ENCODE measurements at places on chromosomes 5 and 9. TPM values are rescaled to one million over a fixed set of nuclear protein-coding genes. Genes with fewer than 3 reads are reported as not detected.

DNA sequence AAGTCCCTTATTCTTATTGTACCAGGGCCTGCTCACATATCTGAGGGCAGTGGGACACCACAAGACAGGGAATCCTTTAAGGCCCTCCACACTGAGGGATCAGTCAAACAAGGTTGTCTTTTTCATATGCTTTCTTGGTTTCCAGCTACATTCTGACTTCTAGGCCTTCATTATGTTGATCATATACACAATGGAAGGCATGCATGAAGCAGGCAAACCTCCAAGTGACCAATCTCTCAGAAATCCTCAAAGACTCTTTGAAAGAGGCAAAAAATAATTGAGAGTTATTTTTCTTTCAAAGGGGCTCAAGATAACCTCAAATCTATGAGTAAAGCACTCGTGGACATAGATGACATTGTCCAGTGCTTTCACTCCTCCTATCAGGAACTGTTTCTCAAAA is 1195.9 kb upstream of the ACO1 start:
- DNase-seq, result no peak

DNA sequence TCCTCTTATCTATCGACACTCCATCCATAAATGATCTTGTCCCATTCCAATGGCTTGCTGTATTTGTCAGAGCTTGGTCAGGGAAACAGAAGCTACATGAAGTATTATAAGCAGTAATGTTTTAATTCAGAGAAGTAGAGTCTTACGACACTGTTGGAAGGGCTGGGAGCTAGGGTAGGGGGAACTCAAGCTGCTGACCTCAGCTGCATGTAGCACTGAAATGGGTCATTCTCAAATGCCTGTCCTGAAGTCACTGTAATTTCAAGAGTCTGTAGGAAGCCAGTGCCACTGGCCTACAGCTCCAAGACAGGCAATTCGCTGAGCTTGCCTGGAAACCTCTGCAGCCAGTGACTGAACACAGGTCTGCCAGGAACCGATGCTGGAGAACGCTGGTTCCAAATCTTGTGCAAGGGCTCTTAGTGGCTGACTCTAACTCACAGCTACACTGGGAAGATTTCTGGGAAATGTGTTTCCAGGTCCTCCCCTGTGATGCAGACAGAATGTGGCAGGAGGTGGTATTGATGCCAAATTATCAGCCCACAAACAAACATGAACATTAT is 532.4 kb downstream of the CCDC171 start:
- DNase-seq, result no peak

The PTGES gene
- 67.9 TPM for total RNA-seq

DNA sequence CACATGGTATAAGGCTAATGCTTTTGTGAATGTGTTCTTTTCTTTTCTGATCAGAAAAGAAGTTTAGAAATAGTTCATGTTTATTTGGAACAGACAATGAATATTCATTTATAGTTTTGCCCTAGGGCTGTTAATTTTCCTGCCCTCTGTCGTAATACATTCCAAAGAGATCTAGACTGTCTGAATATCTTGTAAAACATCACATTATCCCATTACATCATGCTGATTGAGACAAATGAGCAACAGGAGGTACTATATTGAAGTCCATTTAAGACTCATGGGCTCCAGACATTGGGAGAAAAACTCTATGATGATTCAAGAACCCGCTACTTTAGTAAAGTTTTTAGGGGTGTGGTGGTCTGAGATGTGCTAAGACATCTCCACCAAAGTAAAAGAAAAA is 121.2 kb upstream of the MAP1B start:
- no peak for DNase-seq

DNA sequence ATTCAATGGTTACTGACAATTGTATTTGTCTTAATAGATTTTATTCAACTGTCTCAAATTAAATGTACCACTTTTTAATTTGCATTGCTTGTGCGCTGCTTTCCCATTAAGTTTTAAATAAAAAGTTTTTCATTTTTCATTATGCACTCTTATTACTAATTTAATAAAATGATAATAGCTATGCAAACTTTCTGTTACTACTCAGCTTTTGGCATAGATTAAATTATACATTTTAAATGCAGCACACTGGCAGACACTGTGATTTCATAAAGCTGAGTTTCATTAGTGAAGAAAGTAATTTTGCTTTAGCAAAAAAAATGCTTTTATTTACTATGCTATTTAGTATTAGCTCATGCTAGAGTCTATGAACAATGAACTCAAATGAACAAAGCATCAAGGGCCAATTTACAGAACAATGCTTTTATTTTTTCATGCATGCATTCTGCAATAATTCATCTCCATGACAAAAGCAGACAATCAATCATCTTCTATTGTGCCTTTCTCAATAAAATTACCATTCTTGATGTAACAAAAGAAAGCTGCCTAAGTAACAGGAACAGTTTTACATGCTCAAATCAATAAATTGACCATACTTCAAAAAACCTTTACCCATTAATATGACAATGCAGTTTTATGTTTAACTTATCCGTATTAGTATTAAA is 595.2 kb upstream of the ARRDC3 start:
- DNase-seq, result no peak

DNA sequence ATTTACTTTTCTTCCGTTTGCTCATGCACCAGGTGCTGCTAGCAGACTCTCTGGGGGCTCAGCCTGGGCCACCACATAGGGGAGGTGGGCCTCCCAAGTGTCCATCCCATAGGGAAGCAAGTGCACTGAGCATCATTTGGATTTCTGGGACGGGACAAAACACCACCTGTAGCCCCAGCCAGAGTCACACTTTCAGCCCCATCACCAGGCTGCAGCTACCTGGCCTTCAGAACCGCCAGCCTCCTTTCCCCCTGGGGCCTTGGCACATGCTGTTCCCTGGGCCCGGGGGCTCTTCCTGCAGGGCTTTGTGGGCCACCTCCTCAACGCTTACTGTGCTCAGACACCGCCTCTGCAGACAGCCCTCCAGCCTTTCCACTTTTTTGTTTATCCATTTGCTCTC is 19.6 kb upstream of the SUSD3 start:
- DNase-seq, result no peak

DNA sequence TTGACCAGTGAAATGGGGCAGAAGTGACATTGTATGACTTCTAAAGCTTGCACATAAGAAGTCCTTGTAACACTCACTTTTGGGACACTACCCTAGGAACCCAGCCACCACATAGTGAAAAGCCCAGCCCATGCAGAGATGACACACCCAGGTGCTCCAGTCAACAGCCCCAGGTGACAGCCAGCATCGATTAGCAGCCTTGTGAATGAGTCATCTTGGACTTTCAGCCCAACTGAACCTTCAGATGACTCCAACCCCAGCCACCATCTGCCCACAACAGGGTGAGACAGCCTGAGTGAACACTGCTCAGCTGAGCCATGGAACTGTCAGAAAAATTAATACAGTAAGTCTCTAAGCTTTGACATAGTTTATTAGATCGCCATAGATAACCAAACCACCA is 458.6 kb downstream of the ZSWIM6 start:
- no peak for DNase-seq

- no peak for DNase-seq
Observed at GRCh38 chr5:54360089-54360488, 49.7 kb upstream of the ARL15 start.

- no peak for DNase-seq
Observed at GRCh38 chr9:69001921-69002320, 12.0 kb downstream of the PRKACG start.

- no peak for DNase-seq
Observed at GRCh38 chr9:117936185-117937130, 232.3 kb downstream of the TLR4 start.

The ANKRD34B gene
- total RNA-seq, result not detected

DNA sequence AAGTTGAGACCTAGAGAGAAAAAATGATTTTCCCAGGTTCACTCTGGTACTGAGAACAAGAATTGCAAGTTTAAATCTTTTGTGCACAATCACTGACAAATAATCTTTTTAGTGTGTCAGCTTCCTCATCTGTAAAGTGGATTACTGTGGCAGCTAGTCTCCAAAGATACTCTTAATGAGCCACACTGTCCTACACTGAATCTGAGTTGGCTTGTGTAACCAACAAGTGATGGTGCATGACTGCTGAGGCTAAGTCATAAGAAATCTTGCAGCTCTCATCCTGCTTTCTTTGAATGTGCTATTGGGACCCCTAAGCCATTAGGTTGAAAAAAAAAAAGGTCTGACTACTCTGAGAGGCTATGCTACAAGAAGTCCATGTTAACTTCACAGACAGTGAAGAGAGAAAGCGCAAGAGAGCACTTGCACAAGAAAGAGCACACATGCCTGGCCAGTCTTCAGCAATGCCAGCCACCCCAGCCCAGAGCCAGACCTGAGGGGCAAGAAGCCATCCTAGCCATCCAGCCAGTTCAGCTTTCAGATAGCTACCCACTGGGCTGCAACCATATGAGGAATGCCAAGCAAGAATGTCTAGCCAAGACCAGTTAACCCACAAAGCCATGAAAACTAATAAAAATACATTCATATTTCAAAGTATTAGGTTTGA is 419.4 kb downstream of the RAB3C start:
- no peak for DNase-seq

GRCh38 chr5:173530547-173530946 is 85.9 kb downstream of the BOD1 start:
- no peak for DNase-seq

DNA sequence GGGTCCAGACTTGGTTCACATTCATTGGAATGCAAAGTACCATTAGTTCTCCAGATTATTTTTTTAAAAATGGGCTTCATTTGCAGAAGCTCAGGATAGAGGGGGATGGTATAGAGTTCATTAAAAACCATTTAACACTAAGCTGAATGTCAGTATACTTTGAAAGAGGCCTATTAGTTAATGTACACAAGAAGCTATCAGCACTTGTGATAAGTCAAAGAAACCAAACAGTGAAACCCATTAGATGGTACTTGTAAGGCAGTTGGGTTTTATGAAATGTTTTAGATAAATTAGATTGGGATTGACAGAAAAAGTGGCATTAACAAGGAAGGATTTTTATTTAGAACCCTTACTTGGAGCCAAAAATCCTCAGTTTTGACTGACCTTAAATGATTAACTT is 229.2 kb upstream of the MPDZ start:
- DNase-seq, result no peak

The CTXN3 gene
- total RNA-seq, result not detected

DNA sequence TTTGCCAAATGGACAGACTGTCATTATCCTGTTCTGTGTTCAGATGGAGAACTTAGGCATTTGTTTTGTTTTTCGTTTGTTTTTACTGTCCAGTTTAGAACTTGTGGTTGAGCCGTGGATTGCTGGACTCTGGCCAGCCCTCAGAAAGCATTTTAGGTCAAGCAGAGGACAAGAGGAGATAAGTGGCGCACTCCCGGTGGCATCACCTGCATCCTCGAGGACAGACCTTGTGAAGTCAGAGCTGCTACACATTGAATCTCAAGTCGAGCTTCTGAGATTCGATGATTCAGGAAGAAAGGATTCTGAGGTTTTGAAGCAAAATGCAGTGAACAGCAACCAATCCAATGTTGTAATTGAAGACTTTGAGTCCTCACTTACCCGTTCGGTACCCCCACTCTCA is 8.9 kb downstream of the MTRR start:
- DNase-seq, result no peak

GRCh38 chr9:101121836-101122399 is 93.4 kb downstream of the PLPPR1 start:
- DNase-seq, result no peak

DNA sequence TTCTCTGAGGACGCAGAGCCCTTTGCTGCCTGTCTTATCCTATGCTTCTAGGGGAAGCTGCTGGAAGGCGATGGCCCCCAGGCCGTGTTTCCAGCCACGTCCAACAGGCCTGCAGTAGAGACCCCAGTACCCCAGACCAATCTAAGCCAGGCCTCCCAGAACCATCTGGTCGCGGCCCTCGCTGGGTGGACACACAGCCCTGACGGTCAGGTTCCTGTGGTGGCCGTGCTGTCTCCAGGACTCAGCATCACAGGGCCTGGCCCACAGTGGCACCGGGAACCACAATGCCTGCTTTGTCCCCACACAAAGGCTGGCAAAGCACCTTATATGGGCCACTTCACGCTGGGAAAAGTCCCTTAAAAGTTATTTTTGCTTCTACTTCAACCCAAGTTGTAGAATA is 44.5 kb downstream of the SEMA4D start:
- DNase-seq, result no peak

DNA sequence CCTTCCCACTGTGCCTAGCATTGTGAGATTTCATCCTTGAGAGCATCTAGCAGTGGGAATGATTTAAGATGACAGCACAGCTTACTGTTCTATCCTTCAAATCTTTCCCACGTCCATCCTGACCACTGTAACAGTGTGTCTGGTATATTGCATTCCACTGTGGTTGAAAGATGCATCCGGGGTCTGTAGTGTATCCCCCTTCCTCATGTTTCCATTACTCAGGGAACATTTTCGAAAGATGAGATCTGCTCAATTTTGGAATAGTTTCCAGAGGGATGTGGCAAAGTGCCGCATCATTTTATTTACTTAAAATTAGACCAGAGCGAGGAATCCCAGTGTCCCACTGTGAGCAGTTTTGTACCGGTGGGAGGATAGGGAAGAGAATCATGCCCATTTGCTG is 407.1 kb upstream of the PAPPA start:
- no peak for DNase-seq

DNA sequence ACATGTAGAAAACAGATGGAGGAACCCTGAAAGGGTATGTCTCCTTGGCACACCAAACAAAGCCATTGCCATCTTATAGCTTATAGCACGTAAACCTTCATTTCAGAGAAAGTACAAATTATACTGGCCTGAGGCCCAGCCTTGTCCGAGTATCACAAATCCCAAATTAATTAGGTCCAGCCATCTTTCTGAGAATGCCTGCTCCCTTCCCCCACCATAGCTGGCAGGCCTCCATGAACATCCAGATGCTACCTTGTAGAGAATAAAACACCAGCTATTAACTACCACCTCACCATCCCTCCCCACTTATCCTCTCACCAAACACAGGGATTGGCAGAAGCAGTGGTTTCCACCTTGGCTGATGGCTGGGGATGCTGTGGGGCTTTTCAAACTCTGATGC is 224.0 kb downstream of the SPOCK1 start:
- no peak for DNase-seq

The PIP5K1B gene
- 13.8 TPM for total RNA-seq

The SLC25A48 gene
- not detected for total RNA-seq

DNA sequence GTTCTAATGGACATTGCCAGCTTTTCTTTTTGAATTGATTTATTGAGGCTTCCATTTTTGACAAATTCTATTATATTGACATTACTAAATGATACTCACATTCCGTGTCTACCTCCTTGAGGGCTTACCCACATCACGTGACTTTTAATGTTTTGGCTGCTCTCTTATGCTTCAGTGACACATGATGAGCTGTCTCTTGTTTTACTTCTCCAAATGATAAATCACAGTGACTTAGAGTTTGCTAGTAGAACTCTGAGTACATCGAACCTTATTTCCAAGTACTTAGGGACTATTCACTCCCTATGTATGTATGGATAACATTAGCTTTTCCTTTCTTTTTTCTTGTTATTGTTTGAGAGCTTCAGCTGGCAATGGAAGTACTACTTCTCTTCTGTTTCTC is 169.8 kb upstream of the KCNN2 start:
- no peak for DNase-seq

Data from ureter (tissue), 1 donor.